GM12878 (cell line): ENCODE measurements at places on chromosomes 6 and 20.

GRCh38 chr6:3209114-3210023 is 18.1 kb downstream of the TUBB2B start:
- peak; percentile 60 for DNase-seq

- DNase-seq = no peak
Observed at GRCh38 chr20:8645326-8645725, 423.6 kb upstream of the PLCB4 start.

DNA sequence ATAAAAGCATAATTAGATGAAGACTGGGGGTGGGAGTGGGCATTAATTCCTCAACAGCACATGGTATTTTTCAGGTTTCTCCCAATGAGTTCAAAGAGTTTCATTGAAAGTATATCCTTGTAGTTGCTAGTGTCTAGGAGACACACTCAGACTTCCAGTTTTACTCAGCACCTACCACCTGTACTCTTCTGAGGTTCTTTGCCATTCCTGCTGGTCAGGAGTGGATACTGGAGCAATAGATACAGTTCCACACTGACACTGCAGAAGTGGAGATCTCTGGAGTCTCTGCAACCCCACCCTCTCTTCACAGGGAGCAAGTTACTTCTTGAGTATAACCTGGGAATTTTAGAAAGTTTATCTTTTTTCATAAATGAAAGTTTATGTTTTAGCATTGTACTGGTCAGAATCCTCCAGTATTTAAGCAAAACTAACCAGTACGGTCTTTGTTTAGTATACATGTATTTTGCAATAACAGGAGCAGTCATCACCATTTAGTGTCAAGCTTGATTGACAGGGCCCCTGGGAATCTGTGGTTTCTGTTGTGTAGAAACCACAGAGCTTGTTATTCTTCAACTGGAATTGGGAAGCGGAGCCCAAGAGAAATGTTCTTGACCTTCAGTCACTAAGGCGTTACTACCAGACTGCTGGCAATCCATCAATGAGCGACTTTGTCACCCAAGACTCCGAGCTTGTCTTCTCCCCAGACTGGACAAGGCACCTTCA is 148.1 kb downstream of the ZDHHC14 start:
- DNase-seq = no peak

GRCh38 chr20:35837577-35838195 is 65.9 kb downstream of the PHF20 start:
- DNase-seq = no peak

DNA sequence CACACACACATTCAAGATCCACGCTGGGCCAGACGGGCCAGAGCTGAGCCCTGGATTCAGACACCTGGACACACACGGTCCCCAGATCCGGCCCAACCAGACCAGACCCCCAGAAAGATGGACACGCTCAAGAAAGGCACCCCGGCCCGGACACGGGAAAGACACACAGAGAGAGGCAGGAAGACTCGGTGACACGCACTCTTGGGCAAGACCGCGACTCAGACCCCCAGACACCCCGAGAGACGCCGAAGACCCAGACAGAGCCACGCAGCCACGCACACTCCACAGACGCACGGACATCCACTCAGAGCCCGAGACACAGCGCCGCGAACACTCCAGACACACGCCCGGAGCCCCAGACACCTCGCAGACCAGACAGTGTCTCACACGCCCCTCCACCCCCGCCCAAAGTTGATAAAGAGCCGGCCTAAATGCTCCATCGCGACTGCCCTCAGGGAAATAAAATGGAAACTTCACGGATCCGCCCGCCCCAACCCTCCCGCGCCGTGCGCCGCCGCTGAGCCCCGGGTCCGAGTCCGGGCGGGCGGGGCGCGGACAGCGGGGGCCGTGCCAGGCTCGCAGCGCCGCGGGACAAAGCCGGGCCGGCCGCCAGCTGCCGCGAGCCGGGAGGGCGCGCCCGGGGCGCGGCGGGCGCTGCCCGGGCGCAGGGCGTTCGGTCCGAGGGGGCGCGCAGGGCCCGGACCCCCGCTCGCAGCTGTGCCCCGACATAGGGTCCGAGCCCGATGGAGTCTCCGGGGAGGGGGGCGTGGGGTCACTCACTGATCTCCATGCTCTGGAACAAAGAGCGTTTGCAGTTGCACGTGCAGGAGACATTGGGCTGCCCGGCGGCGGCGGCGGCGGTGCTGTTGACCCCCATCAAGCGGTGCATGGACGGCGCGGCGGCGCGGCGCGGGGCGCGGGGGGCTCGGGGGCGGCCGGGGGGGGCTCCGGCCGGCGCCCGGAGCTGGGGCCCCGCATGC is 831 bp downstream of the PMEPA1 start:
- DNase-seq = no peak
